ENCODE measurements at places on chromosomes 6 and 20. TPM values are rescaled to one million over a fixed set of nuclear protein-coding genes. Genes with fewer than 3 reads are reported as not detected.

DNA sequence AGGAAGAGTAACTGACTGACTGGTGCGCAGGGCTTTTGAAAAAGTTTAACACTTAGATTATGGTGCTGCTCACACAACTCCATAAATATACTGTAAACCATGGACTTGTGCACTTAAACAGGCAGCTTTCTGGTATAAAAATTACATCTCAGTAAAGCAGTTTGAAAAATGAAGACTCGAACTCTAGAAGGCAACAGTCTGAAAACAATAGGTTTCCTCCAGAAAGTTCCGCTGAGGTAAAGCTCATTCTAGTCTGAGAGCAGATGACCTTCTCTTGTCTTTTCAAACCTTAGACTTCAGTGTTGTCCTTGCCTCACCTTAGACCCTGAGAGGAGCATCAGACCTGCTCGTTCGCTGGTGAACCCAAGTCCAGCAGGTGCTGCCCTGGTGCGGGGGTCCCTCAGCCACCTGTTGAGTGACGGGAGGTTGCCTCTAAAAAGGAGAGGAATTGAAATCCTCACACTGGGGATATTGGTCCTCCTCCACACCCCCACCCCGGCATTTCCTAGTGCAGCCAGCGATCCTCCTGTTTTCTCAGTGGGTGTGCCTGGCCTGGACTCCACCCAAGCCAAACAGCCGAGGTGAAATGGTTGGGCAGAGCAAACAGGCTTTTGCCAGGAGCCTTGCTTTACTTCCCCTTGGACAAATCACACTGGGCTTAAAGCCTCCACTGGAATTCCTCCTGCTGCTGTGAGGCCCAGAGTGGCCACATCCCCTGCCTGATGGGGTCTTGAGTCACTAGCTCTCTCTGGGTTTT lies 14.7 kb upstream of the PYGB start:
- DNase-seq, result no peak

- no peak for DNase-seq
Observed at GRCh38 chr6:10696655-10697054, 1.9 kb downstream of the PAK1IP1 start.

GRCh38 chr6:46380152-46380807 lies 111.0 kb downstream of the RCAN2 start:
- no peak for DNase-seq

GRCh38 chr6:119476024-119476423 lies 126.5 kb upstream of the MAN1A1 start:
- no peak for DNase-seq

DNA sequence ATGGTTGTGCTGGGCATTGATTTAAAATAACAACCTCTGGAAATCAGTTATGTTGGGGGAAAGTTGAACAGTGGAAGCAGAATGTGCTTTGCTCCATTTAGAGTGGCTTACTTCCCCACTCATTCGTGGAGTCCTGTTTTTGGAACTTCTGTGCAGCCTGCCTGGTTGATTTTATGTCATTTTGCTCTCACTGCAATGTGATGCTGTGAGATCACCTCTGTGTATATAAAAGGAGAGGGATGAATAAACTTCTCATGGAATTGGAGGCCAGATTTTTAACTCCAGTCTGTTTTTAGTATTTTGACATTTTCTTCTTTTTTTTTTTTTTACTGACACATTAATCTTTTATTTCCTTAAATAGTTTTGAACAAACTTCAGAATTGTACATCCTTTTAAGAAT lies 139.0 kb downstream of the FNDC1 start:
- DNase-seq, result no peak

DNA sequence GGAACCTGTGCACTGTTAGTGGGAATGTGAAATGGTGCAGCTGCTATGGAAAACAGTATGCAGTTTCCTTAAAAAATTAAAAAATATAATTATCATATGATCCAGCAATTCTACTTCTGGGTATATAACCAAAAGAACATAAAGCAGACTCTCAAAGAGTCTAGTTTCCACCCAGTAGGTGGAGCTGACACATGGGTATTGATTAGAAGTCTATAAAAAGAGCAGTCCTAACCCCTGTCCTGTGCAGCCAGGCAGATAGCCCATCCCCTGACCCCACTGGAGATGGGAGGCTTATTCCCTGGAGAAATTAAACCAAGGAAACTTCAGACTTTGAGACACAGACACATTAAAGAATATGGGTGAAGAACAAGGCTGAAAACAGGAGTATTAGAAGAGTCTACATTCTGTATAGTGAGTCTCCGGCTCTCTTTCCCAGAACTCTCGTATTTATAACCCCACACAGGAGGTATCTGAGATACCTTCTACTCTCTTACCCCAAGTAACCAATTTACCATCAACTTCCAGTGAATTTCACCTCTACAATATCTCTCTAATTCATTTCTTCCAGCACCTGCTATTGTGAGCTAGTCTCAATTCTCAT lies 92.3 kb downstream of the SEL1L2 start:
- no peak for DNase-seq

GRCh38 chr6:36357872-36358225 lies 21.2 kb upstream of the BNIP5 start:
- DNase-seq, result no peak

DNA sequence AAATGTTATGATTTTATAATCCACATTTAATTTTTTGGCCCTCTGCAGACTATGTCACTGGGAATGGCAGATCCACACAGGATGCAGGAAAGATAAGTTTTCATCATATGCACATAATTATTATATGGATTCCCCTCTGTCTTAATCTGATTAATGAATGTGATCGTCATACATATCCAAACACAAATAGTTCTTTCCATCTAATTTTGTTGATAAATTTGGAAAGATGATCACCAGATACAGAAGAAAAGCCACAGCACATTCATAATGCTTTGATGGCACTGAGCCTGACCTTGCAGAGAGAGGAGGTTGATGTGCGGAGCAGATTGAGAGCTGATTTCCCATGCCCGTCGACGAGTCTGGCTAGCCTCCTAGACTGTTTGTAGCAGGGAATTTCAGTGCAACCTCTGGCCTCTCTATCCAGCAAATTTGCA lies 471.5 kb downstream of the EPM2A start:
- no peak for DNase-seq

GRCh38 chr6:99434702-99435530 lies 9.8 kb upstream of the PNISR start:
- no peak for DNase-seq

DNA sequence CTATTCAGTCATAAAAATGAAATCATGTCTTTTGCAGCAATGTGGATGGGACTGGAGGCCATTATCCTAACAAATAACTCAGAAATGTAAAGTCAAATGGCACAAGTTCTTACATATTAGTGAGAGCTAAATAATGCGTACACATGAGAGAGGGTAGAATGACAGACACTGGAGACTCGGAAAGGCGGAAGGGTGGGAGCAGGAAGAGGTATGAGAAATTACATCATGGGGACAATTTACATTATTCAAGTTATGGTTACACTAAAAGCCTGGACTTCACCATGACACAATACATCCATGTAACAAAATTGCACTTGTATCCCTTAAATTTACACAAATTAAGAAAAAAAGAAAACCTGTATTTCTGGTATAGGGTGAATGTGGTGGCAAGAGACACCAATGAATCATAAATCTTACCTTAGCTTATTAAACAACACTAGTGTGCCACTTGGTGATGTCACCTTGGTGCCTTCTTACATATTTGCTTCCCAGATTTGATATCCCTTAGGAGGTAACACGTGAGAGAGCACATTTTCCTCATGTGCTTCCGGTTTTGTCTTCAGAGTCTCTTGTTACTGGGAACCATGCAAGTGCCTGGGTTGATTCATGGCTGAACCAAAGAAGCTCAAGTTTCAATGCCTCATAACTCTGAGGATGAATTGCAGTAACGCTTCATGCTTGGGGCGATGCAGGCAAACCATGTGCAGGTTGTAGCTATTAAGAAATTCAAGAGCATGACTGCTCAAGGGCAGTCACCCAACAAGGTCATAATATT lies 84.6 kb downstream of the DCDC2 start:
- no peak for DNase-seq

DNA sequence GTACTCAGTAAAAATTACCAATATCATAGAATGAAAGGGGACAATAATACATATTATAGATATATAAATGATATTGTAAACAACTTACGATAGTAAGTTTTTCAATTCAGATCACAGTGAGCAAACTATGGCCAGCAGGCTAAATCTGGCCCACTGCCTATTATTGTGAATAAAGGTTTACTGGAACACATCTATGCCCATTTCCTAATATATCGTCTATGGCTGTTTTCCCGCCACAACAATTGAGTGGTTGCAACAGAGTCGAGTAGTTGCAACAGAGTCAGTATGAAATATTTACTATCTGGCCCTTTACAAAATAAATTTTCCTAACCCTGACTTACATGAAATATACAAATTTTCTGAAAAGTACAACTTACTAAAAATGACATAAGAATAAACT lies 297.3 kb upstream of the KCNQ5 start:
- DNase-seq, result no peak

Gene DNAH8
- total RNA-seq, result not detected

Gene RAD21L1
- total RNA-seq, result not detected

Gene C6orf120
- 19.0 TPM for total RNA-seq

Gene SASH1
- total RNA-seq, result 141 TPM

Gene CFAP206
- not detected for total RNA-seq

Gene NOL4L
- 95.6 TPM for total RNA-seq

Gene CST2
- not detected for total RNA-seq

Gene SSTR4
- total RNA-seq, result not detected

Gene PERP
- total RNA-seq, result 44.5 TPM

Gene PRICKLE4
- total RNA-seq, result 23.4 TPM
